Gastrocnemius medialis (tissue), 4 donors: ENCODE measurements at places on chromosomes 6 and 20. TPM values are rescaled to one million over a fixed set of nuclear protein-coding genes. Genes with fewer than 3 reads are reported as not detected.

The LY6G6D gene
- not detected for total RNA-seq

The HLA-DQB1 gene
- 2.2 TPM for total RNA-seq

The NMBR gene
- total RNA-seq = not detected

The VNN1 gene
- 1.2 TPM for total RNA-seq

The CRIP3 gene
- total RNA-seq = 0.68 TPM

The PNLDC1 gene
- not detected for total RNA-seq

The NRSN2 gene
- total RNA-seq = 1.3 TPM

The TSHZ2 gene
- 3.5 TPM for total RNA-seq

The CNKSR3 gene
- 3.8 TPM for total RNA-seq
